AML-193 (cell line): ENCODE measurements at places on chromosomes 12 and 14.

DNA sequence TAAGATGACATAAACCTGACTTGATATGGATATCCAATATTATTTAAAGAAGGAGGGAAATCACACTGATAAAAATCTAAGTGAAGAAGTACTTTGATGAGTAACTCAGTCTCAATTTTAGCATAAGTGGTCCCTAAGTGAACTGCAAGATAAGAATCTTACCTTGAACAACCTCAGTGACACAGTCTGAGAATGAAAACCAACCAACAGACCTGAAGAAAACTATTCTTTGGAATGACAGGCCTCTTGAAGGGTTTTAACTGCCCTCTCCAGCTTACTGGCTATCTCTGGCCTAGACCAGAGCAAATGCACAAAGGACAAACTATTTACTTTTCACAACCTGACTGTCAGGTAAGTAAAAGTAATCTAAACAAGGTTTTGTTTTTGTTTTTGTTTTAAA lies 44.7 kb downstream of the CPM start:
- DNase-seq = no peak

DNA sequence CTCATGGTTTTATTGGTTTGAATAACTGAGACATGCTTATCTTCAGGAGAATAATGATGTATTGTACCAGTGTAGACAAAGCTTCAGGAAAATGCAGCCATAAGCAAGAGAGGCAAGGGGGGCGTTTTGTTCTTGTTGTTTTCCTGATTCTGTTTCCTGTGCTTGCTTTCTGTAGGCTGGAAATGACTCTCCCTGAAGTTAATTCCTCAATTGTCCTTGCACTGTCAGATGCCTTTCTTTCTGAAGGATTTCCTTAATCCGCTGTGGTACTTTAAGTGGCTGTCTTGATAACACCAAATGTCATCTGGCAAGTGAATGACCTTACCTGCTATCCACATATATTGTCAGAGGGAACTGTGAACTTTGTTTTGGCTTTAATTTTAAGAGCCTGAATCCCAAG lies 220.0 kb downstream of the NEDD1 start:
- DNase-seq = no peak

- no peak for DNase-seq
These were observed 17.2 kb downstream of the USP30 start for GRCh38 chr12:109069307-109070271.

- no peak for DNase-seq
These were observed 114.8 kb downstream of the SMOC1 start for GRCh38 chr14:69994002-69994401.

- no peak for DNase-seq
These were observed 10.6 kb downstream of the HHIPL1 start for GRCh38 chr14:99655521-99655920.

GRCh38 chr12:57106021-57106708 lies 5.0 kb downstream of the STAT6 start:
- no peak for DNase-seq

DNA sequence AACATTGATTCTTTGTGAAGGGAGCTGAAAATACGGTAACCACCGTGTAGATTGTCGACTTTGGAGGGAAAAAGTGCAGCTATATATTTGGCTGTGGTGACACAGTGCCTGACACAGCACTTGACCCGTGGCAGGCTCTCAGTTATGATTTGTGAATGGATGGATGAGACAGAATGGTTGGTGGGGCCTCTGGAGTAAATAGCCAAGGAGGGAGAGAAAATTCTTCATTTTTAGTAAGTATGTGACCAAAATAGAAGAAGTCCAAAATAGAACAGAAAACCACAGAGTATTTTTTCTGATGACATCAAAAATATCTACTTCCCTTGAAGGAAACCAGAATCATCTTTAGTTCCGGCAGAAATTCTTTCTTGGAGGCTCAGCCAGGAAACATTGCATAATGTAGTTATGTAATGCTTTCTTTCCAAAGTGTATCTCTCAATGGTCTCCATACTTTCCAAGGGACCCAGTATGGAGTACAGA lies 82.0 kb upstream of the WSCD2 start:
- DNase-seq = peak; percentile 63

- DNase-seq = no peak
These were observed 150.1 kb downstream of the NAV3 start for GRCh38 chr12:77980782-77981181.

- DNase-seq = no peak
These were observed 49.4 kb downstream of the PITPNM2 start for GRCh38 chr12:123101526-123101925.

DNA sequence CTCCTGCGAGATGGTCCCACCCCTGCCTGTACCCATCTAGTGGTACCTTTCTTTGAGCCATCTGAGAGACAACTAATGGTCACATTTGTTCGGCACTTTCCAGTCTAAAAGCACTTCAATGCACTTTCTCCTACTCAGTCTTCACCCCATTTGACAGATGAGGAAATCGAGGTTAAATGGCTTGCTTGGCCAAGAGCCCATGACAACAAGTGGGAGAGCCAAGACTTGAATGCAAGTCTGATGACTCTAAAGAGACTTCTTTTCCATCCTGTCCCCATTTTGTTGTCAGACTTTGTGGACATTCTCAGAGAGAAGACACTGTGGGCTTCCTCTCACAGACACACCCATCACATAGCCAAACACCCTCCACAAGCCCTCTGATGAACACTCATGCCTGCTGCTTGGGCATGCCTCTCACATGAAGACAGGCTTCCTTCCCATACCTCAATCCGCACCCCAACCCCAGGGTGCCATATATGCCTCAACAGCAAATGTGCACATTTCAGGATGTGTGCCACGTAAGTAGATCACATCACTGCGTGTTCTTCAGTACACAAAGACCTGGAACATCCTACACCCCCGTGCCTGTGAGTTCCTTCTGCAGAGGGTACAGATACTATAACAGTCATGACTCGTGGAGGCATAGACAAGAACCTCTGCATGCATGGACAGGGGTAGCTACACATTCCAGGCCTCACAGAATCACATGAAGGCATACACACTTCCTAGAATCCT lies 805 bp downstream of the MYH7 start:
- no peak for DNase-seq

- DNase-seq = no peak
These were observed 329.8 kb downstream of the ATP23 start for GRCh38 chr12:58270966-58271705.

DNA sequence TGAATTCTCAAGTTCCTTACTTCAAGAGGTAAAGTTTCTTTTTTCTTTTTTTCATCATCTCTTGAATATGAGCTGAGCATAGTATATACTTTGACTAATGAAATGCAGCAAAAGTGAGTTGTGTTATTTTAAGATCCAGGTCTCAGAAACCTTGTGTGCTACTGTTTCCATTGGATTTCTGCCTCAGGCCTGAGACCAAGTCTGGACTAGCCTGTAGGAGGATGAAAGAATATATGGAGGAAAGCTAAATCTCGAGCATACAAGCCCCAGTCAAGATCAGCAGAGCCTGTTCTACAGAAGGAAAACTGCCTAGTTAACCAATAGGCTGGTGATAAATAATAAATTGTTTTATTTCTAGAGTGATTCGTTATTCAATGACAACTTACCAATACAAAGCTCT lies 652.5 kb downstream of the C12orf50 start:
- DNase-seq = no peak

- DNase-seq = no peak
These were observed 17.7 kb downstream of the MDM2 start for GRCh38 chr12:68825569-68826217.

GRCh38 chr12:74317078-74317601 lies 220.5 kb upstream of the ATXN7L3B start:
- DNase-seq = no peak

- DNase-seq = no peak
These were observed 157.4 kb downstream of the EFCAB11 start for GRCh38 chr14:89797148-89797547.

DNA sequence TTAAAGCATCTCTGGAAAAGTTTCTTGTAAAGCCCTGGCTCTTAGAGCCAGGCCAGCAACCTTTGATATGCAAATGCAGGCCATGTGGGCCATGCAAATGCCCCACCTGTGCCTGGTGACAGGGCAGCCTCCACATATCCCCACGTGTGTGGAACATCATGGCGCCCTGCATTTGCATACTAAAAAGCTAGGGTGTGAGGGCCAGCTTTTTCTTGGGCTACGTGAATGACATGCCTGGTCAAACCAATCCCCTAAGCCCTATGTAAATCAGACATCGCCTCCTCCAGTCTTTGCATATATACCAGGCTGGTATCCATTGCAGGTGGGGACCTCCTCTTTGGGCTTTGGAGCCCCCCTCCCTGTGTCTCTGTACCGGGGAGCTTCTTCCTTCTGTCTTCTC lies 6.4 kb downstream of the CSRP2 start:
- no peak for DNase-seq

DNA sequence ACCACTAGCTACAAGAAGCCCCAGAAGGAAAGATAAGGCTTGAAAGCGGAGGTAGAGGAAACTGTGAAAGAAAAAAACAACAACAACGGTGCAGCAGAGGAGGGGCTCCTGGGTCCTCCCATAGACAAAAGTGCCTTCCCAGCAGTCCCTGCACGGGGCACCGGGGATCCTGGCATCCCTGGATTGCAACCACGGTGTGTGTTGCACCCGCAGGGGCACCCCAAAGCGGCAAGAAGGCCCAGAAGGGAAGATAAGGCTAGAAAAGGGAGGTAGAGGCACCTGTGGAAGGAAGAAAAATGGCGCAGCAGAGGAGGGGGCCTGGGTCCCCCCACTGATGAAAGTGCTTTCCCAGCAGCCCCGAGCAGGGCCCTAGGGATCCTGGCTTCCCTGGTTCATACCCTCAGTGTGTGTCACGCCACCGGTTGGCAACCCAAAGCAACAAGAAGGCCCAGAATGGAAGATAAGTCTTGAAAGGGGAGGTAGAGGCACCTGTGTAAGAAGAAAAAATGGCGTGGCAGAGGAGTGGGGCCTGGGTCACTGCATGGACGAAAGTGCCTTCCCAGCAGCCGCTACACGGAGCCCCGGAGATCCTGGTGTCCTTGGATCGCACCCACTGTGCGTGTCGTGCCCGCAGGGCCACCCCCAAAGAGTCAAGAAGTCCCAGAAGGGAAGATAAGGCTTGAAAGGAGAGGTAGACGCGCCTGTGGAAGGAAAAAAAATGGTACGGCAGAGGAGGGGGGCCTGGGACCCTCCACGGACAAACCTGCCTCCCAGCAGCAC lies 281.0 kb downstream of the ALG10 start:
- DNase-seq = no peak

GRCh38 chr12:120925740-120926563 lies 21.8 kb upstream of the SPPL3 start:
- no peak for DNase-seq

- DNase-seq = no peak
These were observed 369.0 kb downstream of the DIO2 start for GRCh38 chr14:79842270-79842669.

GRCh38 chr12:93946542-93947150 lies 201.7 kb upstream of the PLXNC1 start:
- DNase-seq = no peak

DNA sequence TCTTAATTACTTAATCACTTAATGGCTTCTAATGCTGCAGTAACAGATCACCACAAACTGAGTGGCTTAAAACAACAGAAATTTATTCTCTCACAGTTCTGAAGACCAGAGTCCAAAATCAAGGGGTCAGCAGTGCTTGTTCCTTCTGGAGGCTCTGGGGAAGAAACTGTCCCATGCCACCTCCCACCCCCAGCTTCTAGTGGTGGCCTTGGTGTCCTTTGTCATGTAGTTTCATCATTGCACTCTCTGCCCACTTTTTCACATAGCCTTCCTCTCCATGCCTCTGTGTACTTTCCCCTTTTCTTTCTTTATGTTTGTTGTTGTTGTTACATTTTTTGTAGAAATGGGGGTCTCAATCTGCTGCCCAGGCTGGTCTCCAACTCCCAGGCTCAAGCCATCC lies 16.1 kb upstream of the UBC start:
- no peak for DNase-seq

DNA sequence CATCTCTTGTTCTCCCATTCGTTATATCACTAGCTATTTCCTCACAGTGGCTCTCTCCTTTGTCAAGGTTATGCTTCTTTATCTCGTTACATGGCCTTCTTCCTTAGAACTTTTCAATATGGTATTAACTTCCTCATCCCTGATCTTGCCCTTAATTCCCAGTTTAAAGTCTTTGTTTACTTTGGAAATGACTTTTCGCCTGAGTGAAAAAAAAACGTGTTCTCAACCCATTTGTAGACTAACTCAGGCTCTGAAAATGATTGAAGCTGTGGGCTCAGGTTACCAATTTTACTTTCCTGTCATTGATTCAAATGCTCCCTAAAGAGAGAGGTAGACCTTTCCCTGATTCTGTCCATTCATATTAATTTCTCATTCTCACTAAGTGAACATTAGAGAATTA lies 135.2 kb downstream of the NUBPL start:
- DNase-seq = no peak

DNA sequence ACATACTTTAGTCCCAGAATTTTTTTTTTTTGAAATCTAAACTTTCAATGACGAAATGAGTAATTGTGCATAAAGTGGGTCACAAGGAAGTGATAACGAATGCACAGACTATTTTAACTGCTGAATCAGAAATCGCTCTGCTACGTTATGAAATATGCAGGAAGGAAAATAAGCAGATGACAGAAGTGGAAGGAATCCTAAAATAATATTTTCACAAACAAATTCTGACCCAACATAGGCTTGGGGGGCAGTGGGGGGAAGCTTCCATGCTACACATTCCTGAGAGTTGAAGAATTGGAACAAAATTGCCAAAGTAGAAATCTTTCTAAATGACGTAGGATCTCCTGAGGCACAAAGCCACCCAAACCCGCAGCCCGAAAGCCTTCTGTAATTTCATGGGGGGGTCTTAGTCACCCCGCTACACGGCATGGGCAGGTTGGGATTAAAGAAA lies 89.6 kb downstream of the ARF6 start:
- DNase-seq = no peak

DNA sequence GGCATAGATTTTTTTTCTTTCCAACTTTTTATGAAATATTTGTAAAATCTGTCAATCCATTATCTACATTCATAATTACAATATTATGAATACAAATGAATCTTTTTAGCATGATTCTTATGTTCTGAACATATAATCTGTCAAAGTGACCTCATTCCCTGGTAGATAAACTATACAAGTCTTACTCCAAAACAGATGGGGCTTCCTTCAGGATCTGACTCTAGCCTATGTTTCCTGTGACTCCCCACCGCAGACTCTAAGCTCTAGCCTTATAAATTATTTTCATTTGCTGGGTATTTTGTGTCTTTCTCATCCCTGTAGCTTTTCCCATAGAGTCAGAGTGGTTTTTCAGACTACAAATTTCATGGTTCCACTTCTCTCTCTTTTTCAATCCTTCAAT lies 202.1 kb upstream of the KITLG start:
- DNase-seq = no peak

- DNase-seq = no peak
These were observed 454.3 kb upstream of the LMO3 start for GRCh38 chr12:17060260-17060659.

DNA sequence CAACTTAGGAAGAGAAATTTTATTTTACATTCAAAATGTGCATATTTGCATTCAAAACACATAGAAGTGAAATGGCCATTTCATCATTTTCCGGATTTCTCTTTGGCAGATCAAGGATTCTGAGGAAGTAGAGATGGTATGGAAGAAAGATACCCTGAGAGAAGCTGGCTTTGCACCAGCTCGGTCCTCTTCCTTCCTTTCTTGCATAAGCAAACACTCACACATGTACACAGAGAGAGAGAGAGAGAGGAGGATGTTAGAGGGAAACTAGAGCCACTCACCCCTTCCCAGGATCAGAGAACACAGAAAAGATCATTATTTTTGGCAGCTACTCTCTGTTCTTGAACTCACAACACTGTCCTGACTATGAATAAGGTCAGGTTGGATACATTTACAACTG lies 15.6 kb upstream of the PLEKHD1 start:
- peak; percentile 63 for DNase-seq

- no peak for DNase-seq
These were observed 47.9 kb upstream of the PLEKHG7 start for GRCh38 chr12:92654929-92655328.
